NCI-H2171 (cell line): ENCODE measurements at places on chromosomes 5 and 9.

DNA sequence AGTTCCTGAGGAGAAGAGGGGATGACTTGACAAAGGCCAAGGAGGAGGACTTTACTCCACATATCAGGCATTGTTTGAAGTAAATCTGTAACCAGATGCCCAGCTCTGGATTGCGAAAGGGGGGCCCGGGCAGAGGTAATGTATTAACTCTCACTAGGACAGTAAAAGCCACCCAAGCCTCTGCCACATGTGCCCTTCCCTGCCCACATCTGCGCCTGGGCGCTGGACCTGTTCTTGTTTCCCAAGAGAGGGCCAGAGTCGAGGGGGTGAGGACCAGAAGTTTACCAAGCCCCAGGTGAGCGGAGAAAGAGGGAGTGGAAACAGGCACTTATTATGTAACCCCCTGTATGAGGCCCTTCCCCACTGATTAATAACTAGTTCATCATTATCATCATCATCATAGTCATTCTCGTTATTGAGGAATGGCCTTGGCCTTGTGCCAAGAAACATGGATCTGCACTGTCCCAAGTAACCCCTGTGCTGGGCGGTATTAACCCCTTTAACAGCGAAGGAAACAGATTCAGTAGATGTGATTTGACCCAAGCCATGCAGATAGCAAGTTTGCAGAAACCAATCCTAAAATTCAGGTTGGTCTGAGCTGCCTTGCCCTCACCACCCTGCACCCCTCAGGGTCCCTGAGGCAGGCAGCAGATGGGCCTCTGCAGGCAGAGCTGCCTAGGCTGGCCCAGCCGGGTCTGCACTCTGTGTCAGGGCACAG, at the start of gene SLC23A1:
Gene SLC23A1, minus strand, starts transcription at position 23 of the 718 bp plus-strand sequence. CDS start 44 bp downstream, outside the sequence.
- peak; percentile 7 for DNase-seq

DNA sequence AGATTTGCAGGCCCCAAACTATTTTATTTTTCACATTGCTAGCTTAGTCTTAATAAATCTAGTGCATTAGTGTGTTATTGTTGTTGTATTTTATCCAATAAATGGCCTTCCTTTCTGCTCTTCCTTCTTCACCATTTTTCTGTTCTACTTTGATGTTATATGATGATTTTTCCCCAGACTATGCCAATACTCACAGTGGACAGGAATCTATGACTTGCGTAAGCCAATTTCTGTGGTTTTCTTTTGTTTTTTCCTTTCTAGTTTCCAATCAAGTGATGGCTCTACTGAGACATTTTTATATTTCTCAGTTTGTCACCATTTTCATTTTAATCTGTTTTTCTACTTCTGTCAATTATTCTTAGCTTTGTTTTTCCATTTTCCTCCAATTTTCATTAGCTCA, 106.8 kb upstream of the FBXL7 start:
- DNase-seq = no peak

- DNase-seq = no peak
Measured at GRCh38 chr5:142307146-142307890, 17.5 kb downstream of the SPRY4 start.

GRCh38 chr5:111772456-111773122, 15.6 kb upstream of the NREP start:
- no peak for DNase-seq

DNA sequence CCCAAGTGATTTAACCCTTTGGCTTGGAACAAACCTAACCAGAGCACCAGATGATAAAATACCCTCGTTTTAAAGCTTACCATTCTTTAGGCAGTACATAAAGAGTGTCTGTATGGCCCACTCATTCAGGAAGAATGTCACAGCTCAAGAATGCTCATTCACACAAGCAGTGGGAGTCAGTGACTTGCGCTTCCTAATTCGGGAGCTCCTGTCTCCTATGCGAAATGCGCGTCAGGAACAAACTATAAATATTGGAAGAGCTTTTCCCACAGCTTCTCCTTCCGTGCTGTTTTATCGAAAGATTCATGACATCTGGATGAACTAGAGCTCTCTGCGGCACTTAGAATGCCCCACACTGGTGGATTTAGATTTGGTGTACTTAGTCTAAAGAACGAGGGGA, 66.6 kb downstream of the NTRK2 start:
- no peak for DNase-seq

DNA sequence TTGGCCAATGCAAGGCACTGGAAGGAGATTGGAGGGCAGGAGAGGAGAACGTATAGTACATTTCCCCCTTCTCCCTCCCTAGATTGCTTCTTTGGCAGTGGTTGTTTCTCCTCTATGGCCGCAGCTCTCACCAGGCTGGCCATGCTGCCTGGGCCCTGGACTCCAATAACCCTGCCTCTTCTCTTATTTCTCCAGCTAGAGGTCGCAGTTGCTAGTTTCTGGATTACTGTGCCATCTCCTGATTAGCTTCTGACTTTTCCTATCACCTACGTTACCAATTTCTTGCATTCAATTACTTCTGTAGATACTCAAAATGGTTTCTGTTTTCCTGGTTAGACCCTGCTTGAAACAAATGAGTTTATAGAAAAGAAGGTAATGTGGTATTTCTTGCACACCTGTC, 2.4 kb upstream of the MACIR start:
- DNase-seq = no peak

- DNase-seq = no peak
Measured at GRCh38 chr5:116629168-116629567, 54.5 kb upstream of the SEMA6A start.

DNA sequence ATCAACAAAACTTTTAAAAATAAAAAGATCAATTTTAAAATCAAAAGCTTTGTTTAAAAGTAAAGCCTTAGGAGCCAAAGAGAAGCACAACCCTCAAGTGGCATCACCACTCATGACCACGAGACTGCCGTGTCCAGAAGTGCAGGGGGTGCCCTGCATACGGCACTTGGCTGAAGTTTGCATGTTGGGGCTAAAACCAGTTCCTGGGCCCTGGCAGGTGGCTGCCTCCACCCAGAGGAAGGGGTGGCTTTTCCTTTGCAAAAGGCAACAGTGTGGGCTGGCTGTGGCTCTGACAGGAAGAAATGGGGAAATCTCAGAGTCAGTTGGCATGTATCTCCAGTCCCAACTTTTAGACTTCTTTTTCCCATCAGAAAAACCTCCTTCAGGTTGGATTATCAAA, 15.3 kb downstream of the TRMO start:
- DNase-seq = no peak

- no peak for DNase-seq
Measured at GRCh38 chr9:78316166-78316892, 19.4 kb downstream of the PSAT1 start.

DNA sequence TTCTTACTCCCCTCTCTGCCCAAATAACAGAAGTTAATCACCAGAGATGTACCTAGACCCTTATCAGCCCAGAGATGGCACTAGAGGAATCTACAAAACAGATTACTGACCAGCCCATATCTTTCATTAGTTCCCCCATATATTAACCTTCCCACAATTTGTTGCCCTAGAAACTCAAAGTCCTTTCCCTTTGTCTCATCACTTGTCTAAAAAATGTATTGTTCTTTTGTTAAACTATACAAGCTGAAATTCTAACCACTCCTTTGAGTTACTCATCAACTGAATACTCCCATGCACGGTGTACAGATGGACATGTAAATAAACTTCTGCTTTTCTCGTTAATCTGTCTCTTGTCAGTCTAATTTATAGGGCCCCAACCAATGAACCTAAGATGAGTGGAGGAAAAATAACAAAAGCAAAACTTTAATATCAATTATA, 130.9 kb downstream of the CCDC192 start:
- no peak for DNase-seq

- peak; percentile 58 for DNase-seq
Measured at GRCh38 chr5:176844706-176845391, 34.5 kb downstream of the UNC5A start.

DNA sequence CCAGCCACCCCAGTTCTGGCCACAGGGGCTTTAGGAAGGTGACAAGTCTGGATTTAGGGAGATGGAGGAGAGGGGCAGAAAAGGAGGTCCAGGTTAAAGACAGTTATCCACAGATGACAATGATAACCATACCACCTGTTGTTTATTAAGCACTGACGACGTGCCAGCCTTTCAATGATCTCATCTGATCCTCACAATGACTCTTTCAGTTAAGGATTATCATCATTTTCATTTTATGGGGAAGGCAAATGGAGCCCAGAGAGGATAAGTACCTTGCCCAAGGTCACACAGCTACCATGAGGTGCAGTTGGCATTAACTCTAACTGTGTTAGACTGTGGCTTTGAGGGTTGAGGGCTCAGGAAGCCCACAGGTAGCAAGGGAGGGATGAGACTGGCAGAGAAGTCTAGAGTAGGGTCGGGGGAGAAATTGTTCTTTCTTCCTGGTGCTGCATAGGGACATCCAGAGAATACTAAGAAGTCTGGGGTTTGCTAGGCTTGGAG, 21.5 kb upstream of the JADE2 start:
- no peak for DNase-seq

GRCh38 chr9:34045903-34046302, 2.8 kb downstream of the UBAP2 start:
- no peak for DNase-seq

DNA sequence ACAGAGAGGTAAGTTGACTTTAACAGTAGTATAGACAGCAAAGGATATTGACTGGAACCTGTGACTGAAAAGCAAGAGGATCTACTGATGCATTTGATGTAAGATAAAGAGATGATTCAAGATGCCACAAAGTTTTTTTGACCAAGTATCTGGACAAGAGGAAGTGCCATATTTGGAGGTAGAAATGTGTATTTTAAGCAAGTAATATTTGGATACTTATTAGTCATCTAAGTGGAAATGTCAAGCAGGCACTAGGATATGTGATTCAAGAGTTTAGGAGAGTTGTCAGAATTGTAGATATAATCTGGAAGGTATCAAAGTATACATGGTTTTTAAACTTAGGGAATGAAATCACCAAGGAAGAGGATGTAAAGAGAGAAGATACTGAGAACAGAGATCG, 686.1 kb upstream of the CHD1 start:
- DNase-seq = no peak

GRCh38 chr5:81838307-81838906, 87.5 kb upstream of the SSBP2 start:
- no peak for DNase-seq

DNA sequence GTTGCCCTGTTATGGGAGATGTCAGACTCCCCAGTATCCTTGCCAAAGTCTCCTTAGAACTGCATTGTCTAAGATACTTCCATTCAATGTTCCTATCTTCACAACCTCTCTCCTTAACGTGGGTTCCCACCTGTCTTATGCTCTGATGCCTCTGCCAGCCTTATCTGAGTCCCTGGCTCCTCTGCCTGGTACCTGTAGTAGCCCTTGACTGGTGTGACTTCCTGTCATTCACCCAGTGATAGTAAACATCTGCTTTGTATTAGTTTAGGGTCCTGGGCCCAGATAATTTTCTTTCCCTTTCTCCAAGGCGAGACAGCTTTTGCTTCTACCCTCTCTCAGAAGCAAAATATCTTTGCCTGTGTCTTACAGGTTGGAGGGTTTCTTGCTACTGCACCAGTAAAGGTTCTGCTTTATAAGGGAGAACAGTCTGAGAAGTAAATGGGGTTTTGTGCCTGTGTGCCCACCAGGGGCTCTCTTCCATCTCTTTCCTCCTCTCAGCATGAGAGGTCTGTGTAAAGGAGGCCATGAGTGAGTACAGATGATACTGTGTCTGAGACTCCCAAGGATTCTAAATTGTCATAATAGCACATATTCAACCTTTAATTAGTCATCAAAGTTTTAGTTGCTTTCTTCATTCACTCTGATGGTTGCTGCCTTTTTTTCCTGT, 220.8 kb downstream of the PRR16 start:
- no peak for DNase-seq

- DNase-seq = no peak
Measured at GRCh38 chr5:9009931-9010651, 535.8 kb downstream of the SEMA5A start.
